ENCODE measurements at places on chromosomes 2 and 18.

DNA sequence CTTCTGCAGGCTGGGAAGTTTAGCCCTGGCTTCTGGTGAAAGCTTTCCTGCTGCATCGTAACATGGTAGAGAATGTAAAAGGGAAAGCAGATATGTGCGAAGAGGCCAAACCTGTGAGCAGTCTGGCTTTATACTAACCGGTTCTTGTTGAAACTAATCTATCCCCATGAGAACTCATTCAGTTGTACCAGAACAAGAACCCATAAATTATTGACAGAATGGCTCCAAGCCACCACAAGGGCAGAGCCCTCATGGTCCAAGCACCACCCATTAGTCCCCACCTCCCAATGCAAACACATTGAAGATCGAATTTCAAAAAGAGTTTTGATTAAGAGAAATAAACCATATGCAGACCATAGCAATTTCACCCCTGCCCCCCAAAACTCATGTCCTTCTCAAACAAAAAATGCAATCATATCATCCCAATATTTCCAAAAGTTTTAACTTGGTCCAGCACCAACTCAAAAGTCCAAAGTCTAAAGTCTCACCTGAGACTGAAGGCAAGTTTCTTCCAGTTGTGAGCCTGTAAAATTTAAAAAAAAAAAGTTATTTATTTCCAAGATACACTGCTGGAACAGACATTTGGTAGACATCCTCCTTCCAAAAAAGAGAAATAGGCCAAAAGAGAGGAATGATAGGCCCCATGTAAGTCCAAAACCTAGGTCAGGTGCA is 318.9 kb downstream of the CNTNAP5 start:
- DNase-seq = no peak

- no peak for DNase-seq
Observed at GRCh38 chr18:49100226-49100968, 149.6 kb upstream of the SMAD7 start.

DNA sequence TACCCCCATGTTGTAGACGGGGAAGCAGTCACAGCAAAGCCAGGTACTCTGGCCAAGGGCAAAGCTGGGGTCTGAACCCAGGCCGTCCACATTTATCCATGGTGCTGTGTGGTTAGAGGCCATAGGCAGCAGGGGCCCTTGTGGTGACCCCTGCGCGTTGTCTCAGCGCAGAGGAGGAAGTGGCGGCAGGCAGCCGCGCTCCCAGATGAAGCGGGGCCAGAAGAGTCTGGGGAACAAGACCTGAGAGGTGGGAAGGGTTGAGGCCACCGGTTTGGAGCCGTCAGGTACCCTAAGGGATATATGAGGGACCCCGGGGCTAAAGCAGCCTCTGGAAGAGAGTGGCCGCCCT is 770 bp downstream of the ZNF396 start:
- DNase-seq = peak; percentile 86

DNA sequence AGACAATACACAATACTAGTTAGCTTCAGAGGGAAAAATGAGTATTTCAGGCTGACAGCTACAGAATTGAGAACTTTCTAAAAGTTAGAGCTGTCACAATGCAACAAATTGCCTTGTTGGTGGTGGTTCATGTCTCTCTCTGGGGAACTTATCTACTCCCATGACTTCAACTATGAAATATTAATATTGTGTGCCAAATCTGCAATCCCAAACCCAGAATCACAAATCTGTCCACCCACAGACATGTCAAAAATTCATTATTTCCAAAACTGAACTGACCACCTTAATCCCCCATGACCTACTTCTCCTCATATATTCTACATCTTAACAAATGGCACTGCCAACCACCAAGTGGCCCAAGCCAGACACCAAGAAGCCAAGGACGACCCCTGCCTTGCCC is 143.5 kb downstream of the TCF4 start:
- DNase-seq = no peak

- no peak for DNase-seq
Observed at GRCh38 chr18:48371854-48372602, 37.2 kb downstream of the ZBTB7C start.

DNA sequence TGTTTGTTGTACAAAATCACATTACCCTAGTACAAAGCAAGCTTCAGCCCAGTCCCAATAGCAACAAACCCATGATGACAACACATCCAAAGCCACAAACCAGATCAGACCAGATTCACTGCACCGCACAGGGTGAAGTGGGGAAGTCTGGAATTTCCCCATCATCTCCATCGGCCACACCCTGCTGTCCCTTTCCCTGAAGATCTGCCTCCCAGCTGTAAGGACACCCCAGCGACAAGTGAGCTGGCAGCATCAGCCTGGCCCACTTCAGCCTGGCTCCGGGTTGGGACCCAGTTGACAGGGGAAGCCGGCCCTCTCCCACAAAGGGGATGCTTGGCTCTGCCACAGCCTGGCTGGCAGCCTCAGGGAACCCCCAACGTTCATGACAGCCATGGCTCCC is 207.6 kb downstream of the MGAT5 start:
- no peak for DNase-seq

DNA sequence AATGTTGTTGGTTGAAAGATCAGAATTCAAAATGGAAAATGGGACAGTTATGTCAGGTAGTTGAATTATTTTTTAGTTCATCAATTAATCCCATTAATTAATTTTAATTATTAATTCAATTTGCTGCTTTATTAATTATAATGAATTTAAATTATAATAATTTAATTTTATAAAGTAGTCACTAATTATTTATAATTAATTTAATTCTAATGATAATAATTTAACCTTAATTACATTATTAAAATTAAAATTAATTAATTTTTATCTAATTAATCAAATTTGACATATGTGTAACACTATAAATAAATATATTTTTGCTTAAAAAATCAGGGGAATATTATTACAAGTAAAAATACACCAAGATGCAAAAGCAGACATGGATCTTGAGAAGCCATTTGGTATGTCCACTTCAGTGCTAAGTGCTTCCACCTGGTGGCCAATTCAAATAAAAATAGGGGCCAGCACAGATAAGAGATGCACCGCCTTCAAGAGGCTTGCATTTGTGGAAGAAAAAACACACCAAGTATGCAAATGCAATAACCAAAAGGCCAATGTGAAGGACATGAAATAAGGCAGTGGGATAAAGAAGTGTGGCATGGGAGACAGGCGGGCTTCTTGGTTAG is 73.2 kb downstream of the MBP start:
- no peak for DNase-seq

GRCh38 chr2:216827073-216827720 is 32.7 kb downstream of the TNP1 start:
- no peak for DNase-seq

DNA sequence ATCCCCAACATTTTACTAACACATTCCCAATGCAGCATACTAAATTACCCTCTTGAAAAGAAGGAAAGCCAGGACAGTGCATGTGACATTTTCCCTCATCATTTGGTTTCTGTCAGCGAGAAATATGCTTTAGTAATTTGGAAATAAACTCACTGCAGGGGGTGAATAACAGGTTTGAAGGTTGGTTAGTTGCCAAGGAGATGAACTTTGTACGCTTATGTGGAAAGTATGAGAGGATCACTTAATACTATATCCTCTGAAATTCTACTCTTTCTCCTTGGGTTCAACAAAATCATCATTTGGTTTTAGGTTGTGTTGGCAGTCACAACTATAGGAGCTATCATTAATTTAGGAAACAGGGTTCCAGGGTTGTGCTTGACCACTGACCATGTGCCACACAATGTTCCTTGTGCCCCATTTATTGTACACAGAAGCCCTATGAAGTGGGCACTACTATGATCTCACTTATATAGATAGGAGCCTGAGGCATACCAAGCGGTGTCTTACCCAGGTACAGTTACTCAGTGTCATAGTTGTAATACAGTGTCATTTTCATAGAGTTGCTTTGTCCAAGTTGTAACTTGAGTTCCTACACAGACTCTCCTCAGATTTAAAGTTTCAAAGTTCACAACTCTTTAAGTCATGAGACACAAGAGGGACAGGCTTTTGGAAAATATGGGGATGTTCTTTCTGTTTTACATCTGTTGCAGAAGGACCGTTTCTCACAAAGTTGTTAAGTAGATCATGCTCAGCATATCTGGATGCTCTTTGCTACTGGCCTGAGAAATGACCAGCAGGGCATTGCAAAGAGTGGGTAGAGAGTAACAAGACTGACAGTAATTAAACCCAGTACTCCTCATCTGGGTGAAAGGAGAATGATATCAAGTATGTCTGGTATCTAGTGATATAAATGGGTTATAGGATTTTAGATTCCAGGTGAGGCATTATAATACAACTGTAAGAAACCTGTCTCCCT is 91.8 kb downstream of the MAP4K4 start:
- peak; percentile 21 for DNase-seq

DNA sequence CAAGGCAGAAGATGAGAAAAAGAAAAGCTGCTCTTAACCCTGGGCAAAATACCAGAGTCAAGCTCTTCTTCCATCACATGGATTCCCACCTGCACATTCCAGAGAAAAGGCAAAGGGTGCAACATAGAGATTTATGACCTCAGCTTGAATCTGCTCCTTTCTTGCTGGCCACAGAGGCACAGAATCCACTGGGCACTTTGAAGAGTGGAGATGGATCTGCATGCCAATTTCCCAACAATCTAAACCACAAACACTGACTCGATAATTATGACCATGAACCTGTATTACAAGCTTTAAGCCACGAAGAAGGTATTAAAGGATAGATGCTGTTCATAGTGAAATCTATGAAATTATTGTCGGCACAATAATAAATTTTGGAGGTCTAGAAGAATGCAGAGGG is 237.3 kb downstream of the PID1 start:
- no peak for DNase-seq

Measured in esophagus muscularis mucosa (tissue), 4 donors.